ENCODE measurements at places on chromosomes 11 and 22.
A peak's percentile ranks its signal among the peaks of the same experiment; 100 is the strongest.

GRCh38 chr22:27540656-27541396 lies 260.7 kb downstream of the MN1 start:
- DNase-seq: no peak

GRCh38 chr11:124893781-124894401 lies 3.8 kb downstream of the ROBO4 start:
- DNase-seq: no peak

DNA sequence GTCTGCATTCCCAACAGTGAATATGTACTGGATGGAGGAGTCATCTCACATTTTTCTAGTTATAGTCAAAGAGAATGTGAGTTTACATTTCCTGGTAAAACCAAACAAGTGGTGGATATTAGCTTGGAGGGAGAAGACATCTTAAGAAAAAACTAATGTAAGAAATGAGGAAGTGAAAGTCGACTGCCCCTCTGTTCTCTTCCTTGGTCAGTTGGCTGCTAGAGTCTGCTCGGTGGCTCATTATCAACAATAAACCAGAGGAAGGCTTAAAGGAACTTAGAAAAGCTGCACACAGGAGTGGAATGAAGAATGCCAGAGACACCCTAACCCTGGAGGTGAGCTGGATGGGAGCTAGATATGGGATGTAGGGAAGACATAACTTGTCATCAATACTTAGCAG lies 5.8 kb downstream of the SLC22A9 start:
- no peak for DNase-seq

GRCh38 chr11:2671748-2672147 lies 28.0 kb downstream of the KCNQ1OT1 start:
- no peak for DNase-seq

DNA sequence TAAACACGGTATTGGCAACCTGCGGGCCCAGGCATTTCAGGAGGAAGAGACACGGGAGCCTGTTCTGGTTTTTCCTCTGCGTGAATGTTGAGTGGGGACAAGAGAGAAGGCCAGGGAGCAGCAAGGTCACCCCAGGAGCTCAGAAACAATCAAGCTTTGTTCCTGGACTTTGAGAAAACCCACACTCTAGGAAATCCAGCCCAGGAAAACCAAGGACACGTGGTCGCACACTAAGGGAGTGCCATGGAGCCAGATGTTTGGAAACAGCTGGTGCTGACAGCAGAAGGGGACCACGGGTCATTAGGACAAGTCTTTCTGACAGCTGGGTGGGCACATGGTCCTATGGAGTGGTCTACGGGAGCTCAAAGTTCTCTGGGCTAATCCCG lies 44.1 kb downstream of the MYH9 start:
- no peak for DNase-seq

- no peak for DNase-seq
Measured at GRCh38 chr22:39927544-39927943, 26.7 kb downstream of the GRAP2 start.

GRCh38 chr11:9974375-9974774 lies 310.5 kb downstream of the SWAP70 start:
- DNase-seq: no peak

DNA sequence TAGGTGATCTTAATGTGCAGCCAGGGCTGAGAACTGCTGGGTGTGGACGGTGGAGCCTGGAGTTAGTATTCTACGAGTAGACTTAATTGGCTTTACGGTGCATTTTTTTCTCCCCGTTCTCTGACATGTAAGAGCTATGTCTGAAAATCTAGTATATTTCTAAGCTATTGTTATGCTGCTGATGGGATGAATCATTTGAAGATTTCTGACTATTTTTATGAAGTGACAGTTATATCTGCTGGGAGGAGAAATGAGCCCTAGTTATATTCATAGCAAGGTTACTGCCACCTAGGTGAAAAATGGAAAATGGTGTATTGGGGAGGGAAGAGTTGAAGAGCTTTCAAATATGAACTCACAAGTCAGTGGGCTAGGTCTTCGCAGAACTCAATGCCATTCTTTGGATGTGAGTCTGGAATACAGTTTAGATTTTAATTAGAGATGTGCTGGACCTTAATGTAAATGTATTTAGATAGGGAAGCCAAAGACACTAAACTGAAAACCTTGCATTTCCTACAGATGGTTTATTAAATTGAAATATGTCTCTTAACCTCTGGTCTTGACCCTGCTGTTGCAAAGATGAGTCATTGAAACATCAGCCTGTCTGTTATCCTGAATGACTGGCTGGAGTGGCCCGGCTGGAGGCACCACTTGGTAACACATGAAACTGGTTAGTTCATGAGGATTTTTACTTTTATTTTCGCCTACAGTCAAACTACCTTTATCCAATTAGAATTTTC lies 293.7 kb downstream of the DDX10 start:
- DNase-seq: no peak

GRCh38 chr11:114783805-114784204 lies 105.5 kb downstream of the NXPE2 start:
- DNase-seq: no peak

- DNase-seq: no peak
Measured at GRCh38 chr11:120659076-120659475, 147.5 kb downstream of the GRIK4 start.

GRCh38 chr11:9133956-9134355 lies 42.6 kb upstream of the SCUBE2 start:
- DNase-seq: no peak

GRCh38 chr11:57311109-57311936 lies 13.4 kb downstream of the TNKS1BP1 start:
- no peak for DNase-seq

DNA sequence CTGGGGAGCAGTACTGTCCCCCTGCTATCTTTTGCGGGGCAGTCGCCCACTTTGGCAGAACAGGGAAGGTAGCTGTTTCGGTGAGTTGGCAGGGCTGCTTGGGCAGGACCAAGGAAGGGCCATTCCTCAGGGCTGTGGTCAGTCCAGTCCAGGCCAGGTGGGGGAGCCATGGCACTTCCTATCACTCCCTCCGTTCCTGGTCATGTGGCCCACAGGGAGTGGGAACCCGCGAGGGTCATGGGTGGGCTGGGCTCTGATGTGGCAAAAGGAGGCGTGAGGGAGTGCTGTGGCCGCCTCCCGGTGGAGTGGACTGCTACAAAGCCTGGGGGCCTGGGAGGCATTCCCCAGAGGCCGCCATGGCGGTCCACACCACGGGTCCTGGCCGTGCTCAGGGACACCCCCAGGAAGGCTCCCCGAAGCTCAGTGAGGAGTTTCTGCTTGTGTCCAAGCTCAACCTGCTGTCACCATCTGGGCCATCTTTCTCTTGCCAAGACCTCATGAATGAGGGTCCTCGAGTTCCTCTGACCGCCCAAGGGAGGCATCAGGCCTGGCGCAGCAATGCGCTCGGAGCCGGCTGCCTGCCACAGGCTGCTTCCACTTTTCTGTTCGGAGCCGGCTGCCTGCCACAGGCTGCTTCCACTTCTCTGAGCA lies 11.9 kb downstream of the CHID1 start:
- DNase-seq: no peak

DNA sequence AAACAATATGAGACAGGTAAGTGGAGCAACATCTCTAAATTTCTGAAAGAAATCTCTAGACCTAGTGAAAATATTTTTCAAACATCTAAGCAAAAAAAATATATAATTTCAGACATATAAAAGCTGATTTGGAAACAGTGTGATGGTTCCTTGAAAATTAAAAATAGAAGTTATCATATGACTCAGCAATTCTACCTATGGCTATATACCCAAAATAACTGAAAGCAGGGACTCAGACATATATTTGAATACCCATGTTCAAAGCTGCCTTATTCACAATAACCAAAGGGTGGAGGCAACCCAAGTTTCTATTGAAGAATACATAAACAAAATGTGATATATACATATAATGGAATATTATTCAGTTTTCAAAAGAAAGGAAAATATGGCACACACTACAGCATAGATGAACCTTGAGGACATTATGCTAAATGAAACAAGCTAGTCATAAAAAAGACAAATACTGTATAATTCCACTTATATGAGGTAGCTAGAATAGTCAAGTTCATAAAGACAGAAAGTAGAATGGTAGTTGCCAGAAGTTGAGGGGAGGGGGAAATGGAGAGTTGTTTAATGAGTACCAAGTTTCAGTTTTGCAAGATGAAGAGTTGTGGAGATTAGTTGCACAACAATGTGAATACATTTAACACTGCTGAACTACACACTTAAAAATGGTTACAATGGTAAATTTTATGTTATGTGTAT lies 300.4 kb downstream of the TTC28 start:
- no peak for DNase-seq

GRCh38 chr11:90223248-90223585 lies 368 bp upstream of the CHORDC1 start:
- no peak for DNase-seq

DNA sequence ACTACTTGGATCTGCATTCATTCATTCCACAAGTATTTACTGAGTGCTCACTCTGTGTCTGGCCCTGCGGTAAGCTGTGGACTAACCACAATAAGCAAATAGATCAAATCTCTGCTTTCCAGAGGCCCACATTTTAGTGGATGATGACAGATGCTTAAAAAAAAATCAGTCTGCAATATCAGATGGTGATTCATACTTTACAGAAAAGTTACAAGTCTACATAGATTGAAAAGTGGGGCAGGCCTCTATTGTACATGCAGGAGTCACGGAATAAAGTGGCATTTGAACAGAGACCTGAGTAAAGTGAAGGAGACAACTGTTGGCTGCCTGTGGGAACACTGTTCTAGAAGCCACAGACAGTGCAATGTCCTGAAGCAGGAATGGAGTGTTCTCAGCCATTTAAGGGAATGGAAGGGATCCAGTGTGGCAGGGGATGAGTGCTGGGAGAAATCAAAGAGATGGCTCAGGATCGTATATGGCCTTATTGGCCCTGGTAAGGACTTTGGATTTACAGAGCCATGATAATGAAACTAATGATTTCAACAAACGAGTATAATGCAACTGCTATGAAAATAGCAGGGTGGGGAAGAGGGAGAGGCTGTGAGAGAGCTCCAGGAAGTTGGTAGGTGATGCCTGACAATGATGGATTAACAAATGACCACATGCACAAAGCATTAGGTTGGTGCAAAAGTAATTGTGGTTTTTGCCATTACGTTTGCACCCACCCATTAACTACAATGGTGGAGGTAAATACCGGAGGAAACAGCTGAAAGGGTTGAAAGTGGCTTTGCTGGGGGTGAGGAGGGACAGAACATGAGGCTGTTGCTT lies 31.1 kb downstream of the TMEM45B start:
- no peak for DNase-seq

DNA sequence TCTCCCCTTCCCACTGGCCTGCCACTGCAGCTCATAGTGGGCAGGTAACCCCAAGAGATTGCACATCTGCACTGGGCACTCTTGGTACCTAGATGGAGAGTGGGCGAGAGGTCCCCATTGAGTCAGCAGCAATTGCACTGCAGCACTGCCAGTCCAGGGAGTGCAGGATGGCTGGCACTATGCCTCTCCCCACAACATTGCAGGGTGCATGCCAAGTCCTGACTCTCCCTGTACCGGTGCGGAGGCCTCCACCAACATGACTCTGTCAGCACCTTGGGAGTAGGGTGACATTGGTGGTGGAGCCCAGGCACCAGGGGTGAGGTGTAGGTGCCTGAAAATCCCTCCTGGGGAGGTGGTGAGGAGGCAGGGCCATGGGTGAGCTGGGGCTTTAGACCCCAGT lies 82.2 kb downstream of the TRAF6 start:
- no peak for DNase-seq

GRCh38 chr22:23984430-23984829 lies 4.5 kb downstream of the GSTT2 start:
- no peak for DNase-seq

DNA sequence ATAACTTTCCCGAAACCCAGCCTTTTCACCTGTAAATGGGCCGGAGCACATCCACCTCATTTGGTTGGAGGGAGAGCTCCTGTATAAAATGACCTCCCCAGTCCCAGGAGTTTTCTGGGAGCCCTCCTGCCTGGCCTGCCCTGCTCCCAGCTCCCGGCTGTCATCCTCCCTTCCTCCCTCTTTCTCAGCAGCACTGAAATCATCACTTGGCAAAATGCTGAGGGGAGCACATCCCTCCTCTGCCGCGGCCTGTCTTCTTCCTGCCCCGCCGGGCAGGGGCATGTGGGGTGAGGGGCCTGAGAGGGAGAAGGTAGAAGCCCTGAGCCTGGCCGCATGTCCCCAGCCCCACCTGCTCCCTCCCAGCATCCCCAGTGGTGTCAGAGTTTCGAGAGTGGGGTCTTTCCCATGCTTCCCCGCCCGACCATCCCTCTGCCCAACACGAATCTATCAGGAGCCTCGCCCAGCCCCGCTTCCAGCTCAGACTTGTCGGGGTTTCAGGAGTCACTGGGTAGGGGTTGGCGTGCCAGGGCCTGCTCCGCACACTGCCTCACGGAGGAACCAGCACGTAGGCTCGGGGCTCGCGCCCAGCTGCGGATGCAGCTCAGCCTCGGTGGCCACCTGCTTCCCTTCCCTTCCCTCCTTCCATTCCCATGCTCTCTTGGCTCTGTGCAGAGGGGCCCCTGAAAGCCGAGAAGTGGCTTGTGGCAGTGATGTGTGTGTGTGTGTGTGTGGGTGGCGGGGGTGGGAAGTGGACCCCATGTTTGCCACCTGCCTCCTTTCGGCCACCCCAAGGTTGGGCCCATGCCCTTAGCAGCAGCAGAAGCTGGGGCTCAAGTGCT lies 37.1 kb downstream of the NECTIN1 start:
- DNase-seq: no peak

DNA sequence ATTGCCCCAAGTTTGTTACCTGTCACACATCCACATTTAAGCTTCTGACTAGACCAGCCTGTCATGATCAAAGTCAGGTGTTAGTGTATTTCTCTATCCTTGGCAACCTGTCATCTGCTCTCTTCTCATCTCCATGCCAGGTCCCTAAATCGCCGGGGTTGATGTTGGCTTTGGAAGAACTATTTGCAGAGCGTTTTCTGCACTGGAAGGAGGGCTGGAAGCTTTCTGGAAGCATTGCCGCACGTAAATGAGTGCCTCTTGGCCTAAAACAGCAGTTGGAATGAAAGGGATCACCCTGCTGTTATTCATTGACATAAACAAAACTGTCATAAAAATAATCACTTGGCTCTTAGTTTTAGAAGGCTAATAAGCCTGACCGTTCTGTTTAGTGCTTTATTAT lies 1.4 kb downstream of the TTC12 start:
- no peak for DNase-seq

GRCh38 chr11:68977781-68978625 lies 2.8 kb downstream of the MRGPRD start:
- DNase-seq: peak; percentile 6

Measured in CD8-positive, alpha-beta memory T cell (primary cell).